T follicular helper cell (primary cell): ENCODE measurements at places on chromosomes 2 and 18.

DNA sequence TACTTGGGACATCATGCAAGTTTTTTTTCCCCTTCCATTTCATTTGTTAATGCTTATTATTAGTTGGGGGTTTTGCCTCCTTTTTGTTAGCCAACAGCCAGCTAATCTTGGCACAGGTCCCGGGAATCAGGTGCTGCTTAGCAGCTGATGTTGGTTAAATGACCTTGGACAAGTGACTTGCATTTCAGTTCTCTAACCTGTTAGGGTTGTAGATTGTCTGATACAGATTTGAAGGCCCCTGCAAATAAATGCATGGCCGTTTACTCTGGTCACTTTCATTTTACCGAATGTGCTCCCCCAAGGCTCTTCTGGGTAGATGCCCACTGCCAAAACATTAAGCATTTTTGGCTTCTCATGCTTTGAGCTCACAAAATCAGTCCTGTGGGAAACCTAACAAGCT is 120.9 kb downstream of the SPTBN1 start:
- DNase-seq, result no peak

DNA sequence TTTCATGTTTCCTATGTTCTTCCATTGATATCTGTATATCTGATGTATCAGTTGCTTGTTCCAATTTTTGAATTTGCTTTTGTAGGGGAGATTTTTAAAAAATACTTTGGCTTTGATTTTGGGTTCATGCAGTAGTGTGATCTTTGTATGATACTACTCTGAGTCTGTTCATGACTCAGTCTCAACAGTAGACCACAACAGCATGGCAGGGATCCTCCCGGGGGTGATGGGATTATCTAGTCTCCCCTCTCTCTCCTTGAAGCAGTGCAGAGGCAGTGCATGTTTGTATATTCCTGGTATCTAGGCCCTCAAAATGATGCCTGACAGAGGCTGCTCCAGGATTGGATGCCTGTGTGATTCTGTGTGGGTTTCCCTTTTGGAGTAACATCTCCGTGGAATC is 55.3 kb downstream of the G6PC2 start:
- DNase-seq, result no peak

DNA sequence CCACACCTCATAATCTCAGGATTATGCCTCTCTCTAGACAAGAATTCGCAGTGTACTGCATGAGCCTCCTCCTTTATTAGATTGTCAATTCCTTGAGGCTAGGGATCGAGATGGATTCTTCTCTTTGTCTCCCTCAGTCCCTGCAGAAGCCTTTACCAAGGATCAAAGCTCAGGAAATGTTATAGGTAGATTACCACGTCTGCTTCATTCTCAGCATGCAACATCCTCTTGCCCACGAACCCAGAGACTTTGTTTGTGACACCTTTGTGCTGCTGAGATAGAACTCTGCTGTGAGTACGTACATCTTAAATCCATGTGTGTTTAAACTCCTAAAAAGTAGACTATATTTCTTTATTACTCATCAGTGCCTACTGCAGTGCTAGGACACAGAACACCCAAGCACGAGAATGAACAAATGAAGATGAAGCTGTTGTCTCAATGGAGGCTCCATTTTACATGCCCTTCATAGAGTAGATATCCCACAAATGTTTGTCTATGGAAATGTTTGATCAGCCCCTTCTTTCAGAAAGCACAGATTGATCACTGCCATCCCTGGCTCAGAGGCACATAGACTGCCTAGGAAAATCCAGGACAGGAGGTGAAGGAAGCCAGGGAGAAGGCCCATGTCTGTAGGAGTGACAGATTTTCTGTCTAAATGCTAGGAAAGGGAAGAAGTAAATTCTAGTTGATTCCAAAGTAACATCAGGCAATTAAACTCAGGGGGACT is 98.8 kb upstream of the KLHL29 start:
- no peak for DNase-seq

- no peak for DNase-seq
These were observed 62.1 kb downstream of the NUP35 start for GRCh38 chr2:183186296-183186695.

DNA sequence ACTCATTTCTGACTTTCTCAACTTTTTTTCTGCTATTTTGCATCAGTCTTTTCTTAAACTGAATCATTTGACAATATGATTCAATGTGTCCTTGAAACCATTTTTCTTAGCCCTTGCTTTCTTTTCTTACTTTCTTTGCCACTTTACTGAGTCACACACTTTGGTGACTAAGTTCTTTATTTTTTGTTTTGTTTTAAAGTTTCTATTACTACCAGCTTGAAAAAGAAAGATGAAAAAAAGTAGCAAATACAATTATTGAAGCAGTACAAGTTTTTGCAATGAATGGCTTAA is 116.5 kb downstream of the DOCK10 start:
- no peak for DNase-seq

GRCh38 chr2:130241041-130241707 is 42.9 kb upstream of the TUBA3E start:
- no peak for DNase-seq

- no peak for DNase-seq
These were observed 1.6 kb upstream of the SLC66A2 start for GRCh38 chr18:79952996-79953559.

DNA sequence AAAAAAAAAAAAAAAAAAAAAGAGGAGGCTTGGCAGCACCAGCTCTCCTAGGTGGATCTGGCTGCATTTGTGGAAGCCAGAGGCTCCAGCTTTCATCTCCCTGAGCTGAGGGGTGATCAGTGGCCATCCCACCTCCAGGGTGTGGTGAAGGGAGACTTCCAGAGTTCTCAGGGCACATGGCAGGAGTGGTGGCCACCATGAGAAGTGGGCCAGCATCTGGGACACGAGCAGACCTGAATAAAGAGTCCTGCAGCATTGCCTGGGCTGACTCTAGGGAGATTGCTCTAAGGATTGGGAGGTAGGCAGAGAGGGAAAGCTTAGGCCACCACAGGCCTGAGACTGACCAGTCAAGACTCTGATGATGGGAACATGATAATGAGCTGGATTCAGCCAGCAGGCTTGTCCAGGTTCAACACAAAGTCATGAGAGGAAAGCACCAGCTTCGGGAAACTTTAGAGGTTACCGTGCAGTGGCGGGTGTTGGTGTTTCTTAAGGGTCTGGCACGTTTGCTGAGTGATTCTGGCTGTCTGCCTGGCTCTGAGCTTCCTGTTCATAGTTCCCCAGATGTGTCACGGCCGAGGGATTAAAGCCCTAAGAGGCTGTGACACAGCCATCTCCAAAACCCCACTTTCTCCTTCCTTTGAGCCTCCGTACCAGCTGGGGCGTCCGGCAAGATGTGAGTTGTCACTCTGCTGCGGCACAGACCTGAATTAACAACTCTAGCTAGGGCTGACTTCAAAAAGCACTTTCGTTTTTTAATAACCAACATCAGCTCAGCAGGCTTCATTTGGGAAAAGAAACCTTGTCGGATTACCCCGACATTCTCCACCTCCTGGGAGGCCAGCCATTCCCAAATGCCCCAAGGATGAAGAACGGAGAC is 38.3 kb upstream of the IL1R1 start:
- DNase-seq, result no peak

GRCh38 chr2:34980689-34981088 is 1374.9 kb upstream of the CRIM1 start:
- no peak for DNase-seq

DNA sequence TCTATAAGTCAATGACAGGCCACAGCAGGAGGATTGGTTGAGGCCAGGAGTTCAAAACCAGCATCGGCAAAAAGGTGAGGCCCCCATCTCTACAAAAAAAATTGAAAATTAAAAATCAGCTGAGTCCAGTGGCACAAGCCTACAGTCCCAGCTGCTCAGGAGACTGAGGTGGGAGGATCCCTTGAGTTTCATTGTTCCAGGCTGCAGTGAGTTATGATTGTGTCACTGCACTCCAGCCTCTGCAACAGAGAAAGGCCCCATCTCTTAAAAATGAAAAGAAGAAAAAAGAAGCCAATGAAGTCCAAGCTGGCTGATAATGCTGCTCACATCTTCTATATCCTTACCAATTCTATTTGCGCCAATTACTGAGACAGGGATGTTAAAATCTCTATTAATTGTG is 39.1 kb downstream of the MRPS5 start:
- DNase-seq, result no peak

DNA sequence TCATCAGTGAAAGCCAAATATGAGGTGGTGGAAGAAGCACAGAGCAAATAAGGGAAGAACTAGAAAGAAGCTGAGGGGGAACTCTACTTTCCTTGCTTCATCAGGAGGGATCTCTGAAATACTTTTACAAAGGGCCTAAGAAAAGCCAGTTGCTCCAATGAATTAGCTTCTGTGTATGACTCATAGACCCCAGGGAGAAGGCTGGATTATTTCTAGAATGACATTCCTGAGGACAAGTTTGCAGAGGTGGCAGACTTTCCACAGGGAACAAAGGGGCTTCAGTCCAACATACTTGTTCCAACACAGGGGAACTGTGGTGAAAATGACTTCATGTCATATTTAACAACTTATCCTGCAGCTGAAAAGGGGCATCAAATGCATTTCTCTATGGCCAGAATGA is 29.0 kb downstream of the DOK1 start:
- DNase-seq, result no peak

DNA sequence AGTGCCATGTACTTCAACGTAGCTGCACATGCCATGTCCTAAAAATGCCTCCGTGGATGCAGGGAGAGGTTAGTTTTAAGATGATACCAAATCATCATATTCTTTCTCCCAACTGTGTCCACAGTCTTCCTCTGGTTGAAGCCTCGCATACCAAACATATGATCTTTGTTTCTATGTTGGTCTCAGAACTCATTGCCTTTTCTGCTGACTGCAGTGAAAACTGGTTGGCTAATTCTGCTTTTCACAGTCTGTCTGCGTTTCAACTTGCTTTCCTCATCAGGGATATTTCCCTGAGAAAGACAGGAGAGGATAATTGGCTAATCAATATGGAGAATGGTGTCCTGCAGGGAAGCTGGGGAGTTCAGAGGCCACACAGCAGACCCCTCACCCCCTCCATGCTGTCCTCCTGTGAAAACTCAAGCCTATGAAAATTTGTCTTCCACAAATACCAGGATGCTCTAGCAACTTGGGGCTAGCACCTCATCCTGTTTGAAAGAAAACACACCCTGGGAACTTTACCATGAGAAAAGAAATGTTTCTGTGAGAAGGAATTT is 192.2 kb upstream of the PXDN start:
- no peak for DNase-seq

DNA sequence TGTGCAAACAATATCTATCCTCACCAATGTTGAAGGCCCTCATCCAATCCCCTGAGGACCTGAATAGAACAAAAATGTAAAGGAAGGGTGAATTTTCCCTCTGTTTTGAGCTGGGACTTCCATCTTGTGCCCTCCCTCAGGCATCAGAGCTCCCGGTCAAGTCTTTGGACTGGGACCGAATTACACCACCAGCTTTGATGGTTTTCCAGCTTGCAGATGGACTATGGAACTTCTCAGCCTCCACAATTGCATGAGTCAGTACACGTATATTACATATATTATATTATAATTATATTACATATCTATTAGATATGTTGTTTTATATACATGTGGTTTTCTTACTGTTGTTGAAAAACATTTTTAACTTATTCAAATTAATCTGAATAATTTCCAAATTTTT is 496.4 kb downstream of the CMPK2 start:
- DNase-seq, result no peak

- no peak for DNase-seq
These were observed 245.3 kb downstream of the TFCP2L1 start for GRCh38 chr2:121039679-121040078.

DNA sequence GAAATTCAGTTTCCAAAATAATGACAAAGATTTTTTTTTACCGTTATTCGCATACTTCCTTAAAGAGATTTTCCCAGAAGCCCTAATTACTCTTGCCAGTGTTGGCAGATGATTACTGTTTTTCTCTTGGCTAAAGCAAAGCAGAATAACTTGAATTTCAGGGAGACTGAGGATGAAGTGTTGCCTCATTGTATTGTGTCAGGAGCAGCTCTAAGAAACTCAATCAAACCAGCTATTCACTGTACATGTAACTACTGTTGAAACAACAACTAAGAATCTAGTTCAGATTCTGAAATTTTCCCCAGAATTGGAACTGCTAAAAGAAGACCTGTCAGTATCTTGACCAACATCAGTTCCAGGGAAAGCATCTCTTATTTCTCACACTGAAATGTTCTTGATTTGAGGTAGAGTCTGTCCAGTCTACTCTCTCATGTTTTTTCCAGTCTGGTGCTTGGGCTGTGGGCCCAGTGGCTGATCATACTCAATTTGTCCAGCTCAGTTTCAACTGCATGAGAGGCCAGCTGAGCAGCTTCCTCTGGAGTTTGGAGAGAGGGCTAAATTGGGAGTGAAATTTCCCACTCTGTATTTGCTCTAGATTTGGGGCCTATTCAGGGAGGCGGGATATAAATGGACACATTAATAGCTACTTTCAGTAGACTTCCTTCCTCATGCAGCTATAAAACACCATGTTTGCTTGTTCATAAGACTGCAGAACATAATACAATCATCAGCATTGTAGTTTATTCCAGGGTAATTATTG is 78.5 kb downstream of the PPP1R1C start:
- no peak for DNase-seq

DNA sequence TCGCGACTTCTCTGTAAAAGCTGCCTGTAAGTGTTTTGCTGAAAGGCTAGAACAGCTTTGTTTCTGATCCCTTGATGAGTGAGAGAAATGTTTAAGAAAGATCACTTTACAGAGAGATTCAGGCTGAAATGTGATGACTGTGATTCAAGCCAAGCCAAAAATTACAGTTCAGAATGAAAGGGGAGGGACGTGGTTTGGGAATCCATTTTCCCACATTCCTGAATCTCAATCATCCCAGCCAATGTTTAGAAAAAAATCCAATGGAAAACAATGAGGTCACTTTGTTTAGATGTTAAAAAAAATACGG is 416.7 kb downstream of the ARHGAP15 start:
- no peak for DNase-seq

DNA sequence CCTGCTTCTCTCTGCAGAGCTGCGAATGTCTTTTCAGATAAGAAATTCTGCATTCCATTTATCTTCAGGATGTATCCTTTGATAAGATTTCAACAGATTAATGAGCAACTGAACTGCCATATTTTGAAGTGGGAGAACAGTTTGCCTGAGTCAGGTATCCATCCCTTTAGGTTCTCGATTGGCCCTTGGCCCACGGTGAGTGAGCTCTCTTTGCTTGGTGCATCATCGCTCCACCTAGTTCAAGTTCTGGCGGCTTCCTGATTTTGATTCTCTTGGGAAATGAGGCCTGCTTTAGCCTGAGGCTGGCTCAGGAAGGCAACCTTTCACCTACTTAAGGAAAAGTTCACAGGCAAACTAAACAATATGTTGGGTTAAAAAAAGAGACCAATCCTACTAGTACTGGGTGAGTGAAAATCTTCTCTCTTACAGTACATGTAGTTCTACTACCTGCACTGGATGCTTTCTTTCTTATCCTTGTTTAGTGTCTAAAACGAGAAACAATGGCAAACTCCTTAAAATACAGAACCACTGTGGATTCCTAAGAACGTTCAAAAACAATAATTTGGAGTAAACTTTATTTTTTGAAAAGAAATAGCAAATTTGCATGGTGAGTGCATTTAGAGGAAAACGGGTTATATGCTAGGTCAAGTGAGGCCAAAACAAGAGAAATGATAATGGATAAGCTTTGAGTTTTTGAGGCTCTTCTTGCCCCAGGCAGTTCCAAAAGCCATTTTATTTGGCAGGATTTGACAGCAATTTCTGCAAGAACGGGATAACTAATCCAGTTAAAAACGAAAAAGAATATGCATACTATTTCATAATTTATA is 837 bp upstream of the ACSL3 start:
- no peak for DNase-seq
